ENCODE measurements at places on chromosomes 5 and 9. TPM values are rescaled to one million over a fixed set of nuclear protein-coding genes. Genes with fewer than 3 reads are reported as not detected.

Gene RASEF
- not detected for total RNA-seq

Gene IFNA2
- total RNA-seq: not detected

Gene SMIM33
- not detected for total RNA-seq

Gene GABRB2
- total RNA-seq: not detected

Gene TMEM174
- not detected for total RNA-seq

Data from bladder microvascular endothelial cell (primary cell).